Left renal cortex interstitium (tissue), 4 donors: ENCODE measurements at places on chromosomes 4 and X. TPM values are rescaled to one million over a fixed set of nuclear protein-coding genes. Genes with fewer than 3 reads are reported as not detected.

Gene TMEM271
- not detected for polyA plus RNA-seq

Gene PLXNA3
- polyA plus RNA-seq, result 66.9 TPM

Gene ALAS2
- 12.9 TPM for polyA plus RNA-seq

Gene SPANXN4
- polyA plus RNA-seq, result not detected

Gene DHRSX
- 35.1 TPM for polyA plus RNA-seq

Gene MAGIX
- polyA plus RNA-seq, result 5.6 TPM

Gene CABS1
- 0.22 TPM for polyA plus RNA-seq

Gene MID1
- 28.8 TPM for polyA plus RNA-seq

Gene GPC3
- polyA plus RNA-seq, result 1,204 TPM

Gene FAT4
- 30.4 TPM for polyA plus RNA-seq

Gene ARMCX6
- 86.2 TPM for polyA plus RNA-seq

Gene LRPAP1
- polyA plus RNA-seq, result 188 TPM

Gene CT45A9
- not detected for polyA plus RNA-seq

Gene DGAT2L6
- not detected for polyA plus RNA-seq

Gene NLGN4X
- polyA plus RNA-seq, result 12.3 TPM

Gene SPANXC
- not detected for polyA plus RNA-seq

Gene SPATA18
- 1.4 TPM for polyA plus RNA-seq

Gene ZNF711
- polyA plus RNA-seq, result 78.5 TPM

Gene FGA
- not detected for polyA plus RNA-seq

Gene ZNF141
- 21.4 TPM for polyA plus RNA-seq

Gene CLNK
- 1.6 TPM for polyA plus RNA-seq

Gene ARL9
- polyA plus RNA-seq, result 0.62 TPM

Gene GABRQ
- polyA plus RNA-seq, result 1.8 TPM

Gene RAB39B
- polyA plus RNA-seq, result 2.8 TPM
